ENCODE measurements at places on chromosomes 11 and 22.

DNA sequence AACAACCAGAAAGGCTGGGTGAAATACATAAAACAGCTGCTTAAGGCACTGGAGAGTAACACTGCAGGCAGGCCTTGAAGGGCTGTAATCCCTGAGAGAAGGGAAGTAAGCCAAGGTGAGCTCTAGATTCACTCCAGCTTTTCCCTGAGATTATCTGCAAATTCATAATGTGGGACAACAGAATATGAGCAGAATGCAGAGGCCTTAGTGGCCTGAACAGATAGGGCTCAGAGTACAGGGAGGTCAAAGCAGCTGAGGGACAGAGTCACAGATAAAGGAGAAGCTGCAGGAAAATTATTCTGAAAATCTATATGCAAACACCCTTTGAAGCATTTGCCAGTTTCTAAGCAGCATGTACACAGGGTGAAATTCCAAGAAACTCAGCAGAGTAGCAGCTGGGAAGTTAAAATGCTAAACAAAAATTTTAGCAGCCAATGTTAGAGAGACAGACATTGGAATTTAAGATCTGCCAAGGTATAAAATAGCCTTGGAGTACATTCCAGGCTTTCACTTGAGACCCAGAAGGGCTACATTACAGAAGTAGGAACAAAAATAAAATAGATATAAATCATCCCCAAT lies 48.1 kb upstream of the CWF19L2 start:
- no peak for DNase-seq

GRCh38 chr11:86101941-86102407 lies 33.1 kb upstream of the PICALM start:
- no peak for DNase-seq

DNA sequence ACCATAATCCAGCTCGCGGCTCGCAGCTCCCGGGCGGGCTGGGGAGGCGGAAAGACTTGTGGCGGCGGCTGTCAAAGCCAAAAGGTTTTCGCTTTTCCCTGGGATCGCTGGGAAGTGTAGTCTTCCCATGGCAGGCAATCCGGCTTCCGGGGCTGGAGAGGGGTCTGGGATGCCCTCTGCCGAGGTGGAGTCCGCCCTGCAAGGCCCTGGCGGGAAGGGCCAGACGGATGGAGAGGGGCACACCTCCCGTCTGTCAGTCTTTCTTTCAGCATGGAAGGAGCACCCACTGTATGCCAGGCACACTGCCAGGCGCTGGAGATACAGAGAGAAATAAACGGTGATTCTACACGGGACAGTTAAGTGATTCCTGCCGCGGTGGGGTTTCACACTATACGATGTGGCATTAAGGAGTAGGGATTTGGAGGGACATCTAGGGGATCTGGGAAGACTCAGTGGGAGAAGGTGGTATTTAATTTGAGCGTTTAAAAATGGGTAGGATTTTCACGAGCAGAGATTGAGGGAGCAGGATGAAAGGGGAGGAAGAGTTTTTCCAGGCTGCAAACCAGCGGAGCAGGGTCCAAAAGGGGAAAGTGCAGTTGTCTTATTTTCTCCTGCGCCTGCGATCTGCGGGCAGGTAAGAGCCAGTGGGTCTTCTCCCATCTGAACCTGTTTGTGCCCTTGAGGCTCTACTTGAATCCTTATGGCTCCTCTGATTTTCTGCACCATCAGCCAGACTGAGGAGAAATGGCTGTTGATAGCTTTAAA lies at the start of gene BACE1:
Gene BACE1, minus strand, starts transcription at position 60 of the 765 bp plus-strand sequence. CDS start 461 bp downstream, outside the sequence.
- DNase-seq: no peak

DNA sequence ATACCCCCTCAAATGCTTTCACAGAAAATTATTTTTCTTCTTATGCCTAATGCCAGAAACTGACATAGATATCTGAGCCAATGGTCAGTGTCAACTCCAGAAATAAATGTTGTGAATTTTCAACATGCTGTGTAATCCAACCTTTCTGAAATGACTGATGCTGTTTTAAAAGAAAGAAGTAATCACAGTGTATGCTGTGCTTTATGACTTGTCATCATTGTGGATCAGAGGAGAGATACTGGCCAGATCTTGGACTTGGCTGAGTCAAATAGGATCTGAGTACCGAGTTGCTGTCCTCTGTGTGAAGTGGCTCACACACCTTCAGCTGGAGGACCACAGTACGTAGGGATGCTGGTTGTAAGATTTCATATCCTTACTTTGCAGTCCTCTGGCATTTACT lies 89.9 kb upstream of the ARHGAP20 start:
- no peak for DNase-seq

GRCh38 chr11:2325719-2326118 lies 23.9 kb downstream of the TSPAN32 start:
- DNase-seq: no peak

DNA sequence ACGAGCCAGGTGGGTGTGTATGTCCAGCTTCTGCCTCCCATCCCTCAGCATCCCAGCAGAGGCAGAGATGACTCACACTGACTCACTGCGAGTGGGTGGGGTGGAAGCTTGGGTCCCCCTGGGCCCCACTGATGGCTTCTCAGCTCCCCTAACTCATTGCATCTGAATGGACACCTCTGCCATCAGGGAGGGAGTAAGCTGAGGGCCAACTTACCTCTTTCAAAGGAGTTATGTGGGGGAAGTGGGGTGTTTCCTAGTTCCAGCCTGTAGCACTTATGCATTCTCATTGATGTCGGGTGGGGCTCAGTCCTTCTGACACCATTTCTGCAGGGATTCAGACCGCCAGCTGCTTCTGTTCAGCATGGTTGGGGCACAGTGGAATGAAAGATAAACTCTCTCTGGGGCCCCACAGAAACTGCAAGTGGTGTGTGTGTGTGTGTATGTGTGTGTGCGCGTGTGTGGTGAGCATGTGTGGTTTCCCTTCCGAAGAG lies 1425.8 kb downstream of the TBC1D22A start:
- DNase-seq: no peak

DNA sequence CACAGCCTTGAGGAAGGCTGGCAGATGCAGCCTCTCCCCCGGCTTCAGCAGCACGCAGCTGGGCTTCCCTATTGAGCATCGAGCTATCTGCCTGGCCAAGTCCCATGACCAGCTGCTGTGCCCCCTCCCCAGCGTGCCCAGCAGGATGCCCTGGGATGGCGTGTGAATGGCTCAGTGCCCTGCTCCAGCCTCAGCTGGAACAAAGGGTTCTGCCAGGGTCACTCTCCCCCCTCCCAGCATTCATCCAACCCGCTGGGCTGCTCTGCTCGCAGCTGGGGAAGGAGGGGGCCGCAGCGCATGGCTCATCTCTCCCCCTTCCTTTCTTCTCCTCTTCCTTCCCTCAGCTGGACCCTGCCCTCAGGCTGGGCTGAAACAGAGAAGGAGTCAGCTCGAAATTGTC lies 14.5 kb downstream of the LRP4 start:
- DNase-seq: no peak

DNA sequence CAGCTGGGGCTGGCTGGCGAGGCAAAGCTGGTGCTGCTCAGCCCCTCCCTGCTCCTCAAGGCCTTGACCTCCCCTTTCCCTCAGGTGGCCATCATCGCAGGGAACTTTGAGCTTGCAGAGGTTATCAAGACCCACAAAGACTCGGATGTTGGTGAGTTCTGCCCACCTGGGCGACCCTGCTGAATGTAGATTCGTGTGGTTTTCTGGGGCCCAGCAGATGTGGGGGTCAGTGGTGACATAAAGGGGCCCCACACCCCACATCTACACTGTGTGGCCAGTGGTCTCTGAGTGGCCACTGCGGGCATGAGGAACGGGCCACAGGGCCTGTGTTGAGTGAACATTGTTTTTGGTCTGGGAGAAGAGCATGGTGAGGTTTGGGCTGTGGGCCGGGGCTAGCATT lies 11.9 kb downstream of the SHANK3 start:
- DNase-seq: no peak

GRCh38 chr11:72305891-72306585 lies 62.1 kb upstream of the PHOX2A start:
- DNase-seq: no peak

DNA sequence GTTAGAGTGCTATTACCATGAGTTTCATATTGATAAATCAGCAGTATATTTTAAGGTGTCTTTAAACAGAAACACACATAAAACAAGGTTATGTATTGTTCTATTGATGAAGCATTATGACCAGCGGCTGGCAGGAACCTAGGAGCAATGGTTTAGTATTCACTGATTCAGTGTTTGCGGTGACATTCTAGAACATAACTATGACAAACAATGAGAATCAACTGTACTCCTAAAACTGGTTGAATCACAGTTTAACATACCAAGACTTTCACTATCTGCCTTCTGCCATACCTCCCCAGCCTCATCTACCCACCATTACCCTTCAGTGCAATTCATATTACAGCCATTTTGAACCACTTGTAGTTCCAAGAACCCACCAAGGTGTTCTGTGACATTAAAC lies 8.8 kb downstream of the HOATZ start:
- DNase-seq: no peak

GRCh38 chr22:24097961-24098391 lies 83.3 kb upstream of the SUSD2 start:
- no peak for DNase-seq

DNA sequence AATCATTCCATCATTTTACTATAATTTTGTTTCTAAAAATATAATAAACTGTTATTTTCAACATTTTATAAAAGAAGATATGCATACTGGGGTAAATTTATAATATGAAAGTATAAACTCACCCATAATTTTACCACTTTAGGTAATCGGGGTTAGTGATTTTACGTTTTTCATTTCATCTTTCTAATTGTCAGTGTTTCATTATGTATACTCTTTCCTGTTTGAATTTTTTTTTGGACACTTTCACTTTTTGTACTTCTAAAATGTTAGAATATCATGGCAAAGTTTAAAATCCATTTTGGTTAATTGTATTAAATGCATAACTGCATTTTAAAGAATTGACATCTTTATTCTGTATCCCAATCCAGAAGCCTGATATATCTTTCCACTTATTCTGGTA lies 115.8 kb downstream of the METTL15 start:
- no peak for DNase-seq

DNA sequence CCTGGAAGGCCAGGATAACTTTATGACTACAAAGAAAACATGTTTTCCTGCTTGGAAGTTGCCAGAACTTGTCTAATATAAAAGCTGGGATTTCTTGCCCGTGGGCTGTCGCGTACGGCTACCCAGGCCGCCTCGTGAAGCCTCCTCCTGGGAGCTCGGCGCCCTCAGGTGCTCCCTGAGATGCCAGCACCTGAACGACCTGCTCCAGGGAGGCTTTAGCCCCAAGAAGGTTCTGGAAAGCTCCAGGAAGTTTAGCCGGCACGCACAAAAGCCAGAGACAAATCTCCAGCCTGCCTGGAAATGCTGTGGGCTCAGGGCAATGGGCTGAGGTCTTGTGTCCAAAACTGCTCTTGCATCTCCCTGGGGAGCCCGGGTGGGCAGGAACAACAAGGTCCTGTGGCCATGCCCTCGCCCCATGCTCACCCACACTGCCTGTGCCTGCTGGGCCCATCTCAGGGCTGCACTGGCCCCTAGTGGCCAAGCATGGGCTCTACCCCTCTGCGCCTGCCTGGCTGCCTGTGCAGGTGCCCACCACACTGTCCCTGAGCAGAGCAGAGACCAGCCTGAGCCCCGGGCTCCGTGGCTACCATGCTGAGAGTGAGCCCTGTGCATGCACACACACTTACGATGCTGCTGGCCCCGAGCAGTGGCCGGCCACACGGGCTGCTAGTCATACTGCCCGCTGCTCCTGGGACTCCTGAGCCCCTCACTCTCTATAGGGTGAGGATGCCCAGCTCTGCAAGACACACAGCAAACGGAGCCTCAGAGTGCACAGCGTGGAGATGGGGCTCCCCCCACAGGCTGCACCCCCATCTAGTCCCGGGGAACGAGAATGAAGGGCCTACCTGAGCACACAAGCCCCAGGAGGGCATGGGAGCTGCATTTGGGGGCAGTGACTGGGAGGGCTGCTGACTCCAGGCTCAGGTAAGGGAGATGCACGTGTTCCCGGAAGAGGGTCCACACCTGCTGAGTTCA lies 4.9 kb upstream of the CELSR1 start:
- DNase-seq: peak; percentile 34

GRCh38 chr11:70270877-70271648 lies 573 bp downstream of the PPFIA1 start:
- no peak for DNase-seq

- no peak for DNase-seq
These were observed 1.4 kb upstream of the PIWIL3 start for GRCh38 chr22:24775769-24776492.
